ENCODE measurements at places on chromosomes 4 and X.

- no peak for DNase-seq
These were observed 10.1 kb upstream of the FMR1 start for GRCh38 chrX:147901461-147902126.

GRCh38 chrX:46140272-46140671, 404.9 kb downstream of the ZNF674 start:
- no peak for DNase-seq

GRCh38 chr4:87949961-87950360, 25.6 kb upstream of the SPP1 start:
- DNase-seq, result no peak

- DNase-seq, result no peak
These were observed 64.2 kb upstream of the SPP1 start for GRCh38 chr4:87911252-87911774.

DNA sequence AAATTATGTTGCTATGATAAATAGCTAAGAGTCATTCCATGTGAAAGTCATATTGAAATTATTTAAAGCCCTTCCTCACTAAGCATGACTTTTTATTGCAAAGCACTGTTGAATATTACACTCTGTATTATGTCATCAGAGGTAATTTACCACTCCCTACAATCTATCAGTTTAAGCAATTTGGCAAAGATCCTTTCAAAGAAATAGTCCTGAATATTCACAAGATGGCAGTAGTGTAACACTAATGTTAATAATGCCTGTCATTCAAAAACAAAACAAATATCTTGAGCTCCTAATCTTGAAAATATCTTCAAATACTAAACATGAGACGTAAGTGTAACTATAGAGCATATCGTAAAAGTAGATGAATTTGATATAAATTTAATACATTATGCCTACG, 208.6 kb upstream of the TECRL start:
- no peak for DNase-seq

DNA sequence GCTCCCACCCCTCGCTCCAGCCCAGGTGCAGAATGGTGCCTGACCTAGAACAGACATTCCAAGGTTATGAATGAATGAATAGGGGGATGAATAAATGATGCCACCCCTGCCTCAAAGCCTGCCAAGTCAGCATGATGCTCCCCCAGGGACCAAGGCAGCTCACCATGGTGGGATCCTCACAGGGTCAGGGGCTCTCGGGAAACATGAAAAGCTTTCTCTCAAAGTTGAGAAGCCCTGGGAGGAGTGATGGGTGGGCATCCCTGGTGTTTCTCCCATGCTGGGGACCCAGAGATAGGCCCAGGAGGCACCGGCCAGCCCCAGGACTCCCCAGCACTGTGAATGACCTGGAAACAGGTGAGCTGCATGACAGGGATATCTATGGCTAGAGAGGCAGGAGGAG, 58.9 kb downstream of the HTRA3 start:
- DNase-seq, result no peak

- no peak for DNase-seq
These were observed 469.6 kb downstream of the PDGFC start for GRCh38 chr4:156501962-156502361.

GRCh38 chr4:78661921-78662521, 110.5 kb downstream of the ANXA3 start:
- no peak for DNase-seq

- no peak for DNase-seq
These were observed 148.3 kb upstream of the ANXA10 start for GRCh38 chr4:167943872-167944505.

Measured in T-helper 22 cell (primary cell).